ENCODE measurements at places on chromosomes 3 and 15.

GRCh38 chr3:73419179-73419803, 205.4 kb downstream of the PDZRN3 start:
- DNase-seq, result no peak

GRCh38 chr3:43709022-43709421, 18.3 kb downstream of the ABHD5 start:
- no peak for DNase-seq

- no peak for DNase-seq
Measured at GRCh38 chr3:170553788-170554757, 31.8 kb downstream of the SLC7A14 start.

DNA sequence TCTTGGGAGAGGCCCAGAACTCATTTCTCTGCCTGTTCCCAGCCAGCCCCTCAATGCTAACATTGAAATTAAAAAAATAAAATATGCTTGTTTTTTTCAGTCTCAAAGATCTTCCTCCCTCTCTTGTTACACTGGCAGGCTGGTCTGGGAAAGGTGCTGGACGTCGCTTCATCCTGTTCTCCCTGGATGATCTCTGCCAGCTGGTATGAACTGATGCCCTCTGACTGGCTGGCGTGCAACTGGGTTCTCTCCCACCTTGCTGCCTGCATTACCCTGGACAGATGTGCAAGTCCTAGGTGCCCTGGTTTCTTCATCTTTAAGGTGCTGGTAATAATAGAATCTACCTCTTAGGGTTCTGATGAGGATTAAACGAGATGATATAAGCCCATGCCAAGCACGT, 263.9 kb upstream of the PROK2 start:
- no peak for DNase-seq

DNA sequence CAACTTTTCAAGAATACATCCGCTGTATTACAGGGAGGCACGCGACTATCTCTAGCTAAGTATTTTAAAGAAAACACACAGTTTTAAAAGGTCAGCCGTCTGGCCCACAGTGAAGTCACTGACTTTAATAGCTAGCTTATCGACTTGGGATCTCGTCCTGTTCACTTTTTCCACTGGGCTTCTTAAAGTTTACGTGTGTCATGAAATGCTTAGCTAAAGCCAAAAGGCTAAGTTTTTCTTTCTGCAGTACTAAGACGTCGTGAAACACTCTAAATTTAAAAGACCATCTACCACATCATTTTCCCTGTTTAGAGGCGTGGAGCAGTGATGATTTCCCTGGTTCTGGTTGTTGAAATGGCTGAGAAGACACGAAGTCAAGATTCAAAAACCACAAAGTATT, 27.1 kb downstream of the LRIG1 start:
- DNase-seq, result no peak

DNA sequence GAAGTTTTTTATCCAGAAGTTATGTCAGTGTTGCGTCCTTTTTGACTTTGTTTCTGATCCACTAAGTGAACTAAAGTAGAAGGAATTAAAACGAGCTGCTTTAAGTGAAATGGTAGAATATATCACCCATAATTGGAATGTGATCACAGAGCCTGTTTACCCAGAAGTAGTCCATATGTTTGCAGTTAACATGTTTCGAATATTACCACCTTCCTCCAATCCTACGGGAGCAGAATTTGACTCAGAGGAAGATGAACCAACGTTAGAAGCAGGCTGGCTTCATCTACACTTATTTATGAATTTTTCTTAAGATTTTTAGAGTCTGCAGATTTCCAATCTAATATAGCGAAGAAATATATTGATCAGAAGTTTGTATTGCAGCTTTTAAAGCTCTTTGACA, 57.6 kb downstream of the DNAH1 start:
- DNase-seq, result no peak

- no peak for DNase-seq
Measured at GRCh38 chr15:47066392-47066791, 650.9 kb upstream of the SEMA6D start.

- DNase-seq, result no peak
Measured at GRCh38 chr3:82128271-82128670, 366.8 kb upstream of the GBE1 start.

DNA sequence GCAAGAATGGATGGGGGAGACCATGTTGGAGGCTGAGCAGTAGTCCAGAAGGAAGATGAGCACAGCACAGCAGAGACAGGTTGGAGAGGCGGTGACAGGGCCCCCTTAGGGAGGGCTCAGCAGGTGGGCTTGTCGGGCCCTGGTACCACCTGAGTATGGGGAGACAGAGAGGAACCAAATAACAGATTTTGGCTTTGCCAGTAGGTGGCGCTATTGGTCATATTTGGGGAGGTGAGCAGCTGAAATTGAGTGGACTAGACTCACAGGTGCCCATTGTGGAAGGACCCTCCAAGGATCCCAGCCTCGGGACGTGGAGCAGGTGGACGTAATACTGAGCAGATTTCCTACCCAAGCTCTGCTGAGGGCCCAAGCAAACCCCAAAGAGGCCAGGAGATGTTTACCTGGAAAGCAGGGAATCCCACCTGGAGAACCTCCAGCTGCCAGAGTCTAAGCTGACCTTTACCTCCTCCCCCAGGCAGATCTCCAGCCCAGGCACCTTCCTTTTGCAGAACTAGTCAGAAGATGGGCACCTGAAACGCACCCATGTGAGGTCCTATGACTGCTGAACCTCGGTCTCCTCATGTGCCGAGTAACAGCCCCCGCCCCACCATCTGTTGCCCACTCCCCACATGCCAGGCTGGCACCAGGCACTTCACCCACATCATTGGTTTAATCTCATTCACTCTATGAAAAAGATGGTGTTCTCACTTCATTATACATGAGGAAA, 24.6 kb upstream of the CORO2B start:
- peak; percentile 70 for DNase-seq

DNA sequence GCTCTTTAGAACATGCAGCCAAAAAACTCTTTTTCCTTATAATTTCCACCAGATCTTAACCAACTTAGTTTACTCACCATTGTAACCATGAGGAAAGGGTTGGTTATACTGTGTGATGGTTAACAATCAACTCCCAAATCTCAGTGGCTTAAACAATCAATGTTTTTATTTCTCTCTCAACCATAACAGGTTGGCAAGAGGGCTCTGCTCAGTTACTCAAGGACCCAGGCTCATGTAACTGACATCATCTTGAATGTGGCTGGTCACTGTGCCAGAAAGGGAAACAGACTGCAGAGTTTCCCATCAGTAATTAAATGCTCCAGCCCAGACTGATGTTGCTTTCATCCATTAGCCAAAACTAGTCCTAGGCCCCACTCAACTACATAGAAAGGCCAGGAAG, 69.0 kb downstream of the ANKRD28 start:
- no peak for DNase-seq

DNA sequence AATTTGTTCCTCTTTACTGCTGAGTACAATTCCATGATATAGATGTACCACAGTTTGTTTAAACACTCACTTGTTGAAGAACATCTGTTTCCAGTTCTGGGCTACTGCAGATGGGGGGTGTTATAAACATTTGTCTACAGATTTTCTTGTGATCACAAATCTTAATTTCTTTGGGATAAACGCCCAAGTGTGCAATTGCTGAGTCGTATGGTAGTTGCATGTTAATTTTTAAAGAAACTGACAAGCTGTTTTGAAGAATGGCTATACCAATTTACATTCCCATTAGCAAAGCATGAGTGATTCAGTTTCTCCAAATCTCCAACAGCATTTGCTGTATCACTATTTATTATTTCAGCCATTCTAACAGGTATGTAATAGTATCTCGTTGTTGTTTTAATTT, 242.0 kb upstream of the MRPL3 start:
- no peak for DNase-seq

DNA sequence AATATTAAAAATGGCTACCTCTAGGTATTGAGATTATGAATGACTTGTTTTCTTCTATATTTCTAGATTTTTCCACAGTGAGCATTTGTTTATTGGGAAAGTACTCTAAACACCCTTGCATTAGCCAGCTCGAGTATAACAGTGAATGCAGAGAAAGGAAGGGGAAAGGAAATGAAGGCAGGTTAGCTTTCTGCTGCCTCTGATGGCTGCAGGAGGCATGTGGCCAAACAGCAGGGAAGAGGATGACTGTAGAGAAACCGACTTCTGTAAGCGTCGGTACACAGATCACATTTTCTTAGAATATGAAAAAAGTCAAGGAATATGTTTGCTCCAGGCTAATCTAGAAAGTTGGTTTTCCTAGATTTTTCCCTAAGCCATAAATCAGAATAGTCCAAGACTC, 19.8 kb downstream of the GNB5 start:
- no peak for DNase-seq

DNA sequence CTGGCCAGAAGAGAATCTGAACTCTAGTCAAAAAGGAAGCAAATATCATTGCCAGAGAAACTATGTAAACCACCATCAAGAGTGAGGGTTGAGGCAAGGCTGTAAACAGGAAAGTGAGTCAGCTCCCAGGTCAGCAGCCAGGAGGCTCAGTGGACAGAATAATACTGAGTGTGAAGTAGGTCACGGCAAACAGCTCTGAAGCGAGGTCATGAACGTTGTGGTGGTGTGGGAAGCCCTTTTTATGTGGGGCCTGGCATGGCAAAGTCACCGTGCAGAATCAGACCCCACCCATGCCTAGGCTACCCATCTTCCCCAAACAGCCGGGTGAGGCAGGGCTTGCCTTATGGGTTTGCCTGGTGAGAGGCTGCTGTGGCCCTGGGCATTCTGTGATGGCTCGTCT, 43.9 kb downstream of the THBS1 start:
- peak; percentile 47 for DNase-seq

DNA sequence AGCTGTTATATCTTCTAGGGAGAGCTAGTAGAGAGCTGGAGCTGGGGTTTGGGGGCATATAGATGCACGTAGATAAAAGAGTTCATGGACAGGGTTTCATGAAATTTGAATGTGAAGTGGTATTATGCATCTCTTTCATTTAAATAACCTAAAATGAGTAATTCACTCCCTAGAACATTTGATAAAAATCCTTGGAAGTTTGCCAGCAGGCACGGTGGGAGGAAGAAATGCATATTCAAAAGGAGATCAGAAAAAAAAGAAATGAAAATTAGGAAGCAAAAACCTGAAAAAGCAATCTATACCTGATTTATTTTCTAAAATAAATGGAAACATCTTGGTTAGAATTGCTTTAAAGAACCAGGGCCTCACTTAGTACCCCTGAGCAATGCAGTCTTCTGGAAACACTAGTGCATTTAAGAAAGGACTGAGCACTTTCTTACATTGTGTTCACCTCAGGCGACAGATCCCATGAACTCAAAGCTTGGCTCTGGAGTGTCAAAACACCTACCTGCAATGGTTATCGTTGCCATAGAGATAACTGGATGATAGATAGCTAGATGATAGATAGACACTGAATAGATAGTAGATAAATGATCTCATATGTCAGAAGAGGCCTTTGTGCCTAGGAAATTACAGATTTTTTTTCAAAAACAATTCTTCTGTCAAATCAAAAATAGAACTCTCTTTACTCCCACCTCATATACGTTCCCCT, 458.6 kb upstream of the THRB start:
- no peak for DNase-seq

- DNase-seq, result no peak
Measured at GRCh38 chr15:78054966-78055365, 22.5 kb downstream of the TBC1D2B start.

DNA sequence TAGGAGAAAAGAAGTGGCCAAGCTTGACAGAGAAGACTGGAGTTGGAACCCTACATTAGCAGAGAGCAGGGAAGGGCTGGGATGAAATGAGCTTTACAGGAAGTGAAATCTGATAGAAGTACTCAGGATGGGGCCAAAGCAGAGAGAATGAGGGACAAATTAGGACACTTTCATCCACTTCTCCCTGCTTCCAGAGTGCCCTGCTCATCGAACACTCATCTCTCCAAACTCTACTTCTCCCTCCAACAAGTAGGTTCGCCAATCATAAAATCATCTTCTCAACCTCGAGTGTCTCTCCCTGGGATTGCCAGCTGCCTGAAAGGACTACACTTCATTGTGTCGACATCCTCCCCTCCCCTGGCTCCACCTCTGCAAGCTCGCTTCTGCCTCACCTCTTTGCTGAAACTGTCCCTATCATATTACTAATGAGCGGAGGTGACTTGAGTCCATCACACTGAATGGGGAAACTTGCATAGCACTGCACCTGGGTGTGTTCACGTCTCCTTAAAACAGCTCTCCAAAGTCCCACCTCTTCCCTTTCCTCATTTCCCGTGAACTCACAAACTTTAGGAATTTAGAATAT, 365.8 kb downstream of the FOXP1 start:
- no peak for DNase-seq

DNA sequence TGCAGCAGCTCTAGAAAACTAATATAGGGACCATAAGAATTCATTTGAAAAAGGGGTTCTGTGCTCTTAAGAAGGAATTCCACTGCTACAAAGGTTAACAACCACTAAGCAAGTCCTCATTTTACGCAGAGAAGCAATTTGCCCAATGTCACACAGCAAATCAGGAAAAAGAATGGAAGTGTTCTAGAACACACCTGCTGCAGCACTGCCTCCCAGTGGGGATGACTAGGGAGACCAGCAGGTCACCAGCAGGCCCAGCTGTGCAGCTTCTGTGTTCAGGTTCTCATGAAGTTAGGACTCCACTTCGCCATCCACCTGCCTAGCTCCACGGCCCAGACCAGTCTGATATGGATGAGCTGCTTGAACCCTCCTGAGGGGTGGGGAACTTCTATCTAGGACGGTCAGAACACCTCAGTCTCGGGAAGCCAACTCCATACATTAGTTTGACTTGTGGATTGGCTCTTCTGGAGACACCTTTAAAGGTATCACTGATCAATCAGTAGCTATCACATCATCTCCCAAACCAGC, 18.6 kb downstream of the POMGNT2 start:
- DNase-seq, result no peak

DNA sequence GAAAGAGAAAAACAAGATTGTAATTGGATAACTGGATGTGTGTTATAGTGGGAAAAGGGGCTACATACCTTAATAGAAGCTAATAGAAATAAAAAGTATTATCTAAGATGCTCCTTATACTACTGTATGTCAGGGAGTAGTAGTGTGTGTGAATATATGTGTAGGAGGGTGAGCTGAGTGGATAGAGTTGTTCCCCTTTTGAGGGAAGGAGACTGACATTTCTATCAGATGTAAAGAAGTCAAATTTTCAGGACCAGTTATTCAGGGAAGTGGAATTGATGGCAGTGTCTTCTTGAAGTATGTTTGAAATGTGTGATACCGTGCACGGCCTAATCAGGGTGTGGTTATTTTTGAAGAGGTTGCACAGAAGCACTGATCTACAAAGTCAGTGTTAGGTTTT, 49.1 kb downstream of the PCOLCE2 start:
- DNase-seq, result no peak

GRCh38 chr15:86312486-86312885, 232.8 kb downstream of the AGBL1 start:
- DNase-seq, result no peak

DNA sequence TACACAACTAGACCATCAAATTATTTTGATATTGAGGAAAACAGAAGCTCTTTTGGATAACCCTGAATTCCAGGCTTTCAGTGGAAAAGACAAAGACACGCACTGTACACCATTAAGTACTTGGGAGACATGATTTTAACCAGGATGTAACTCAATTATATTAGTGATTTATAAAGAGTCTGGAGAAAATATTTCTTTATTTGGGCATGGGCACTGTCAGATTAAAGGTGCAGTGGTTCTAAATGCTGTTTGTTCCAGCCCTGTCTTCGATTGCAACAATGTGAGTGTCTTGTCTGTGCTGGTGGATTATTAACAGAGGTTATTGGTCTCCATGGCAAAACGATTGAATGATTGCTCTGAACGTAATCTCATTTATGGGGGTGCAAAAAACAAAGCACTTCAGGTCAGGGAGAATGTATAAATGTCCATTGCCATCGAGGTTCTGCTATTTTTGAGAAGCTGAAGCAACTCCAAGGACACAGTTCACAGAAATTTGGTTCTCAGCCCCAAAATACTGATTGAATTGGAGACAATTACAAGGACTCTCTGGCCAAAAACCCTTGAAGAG, at the start of gene TM4SF4:
Gene TM4SF4 (plus strand): TSS at position 448 of the 568 bp plus-strand sequence. CDS start 181 bp downstream, outside the sequence.
- DNase-seq, result no peak

All from ovary (tissue), 10 donors.